WTC11 (cell line): ENCODE measurements at places on chromosomes 1 and 21. TPM values are rescaled to one million over a fixed set of nuclear protein-coding genes. Genes with fewer than 3 reads are reported as not detected.

Gene RUNX3
- total RNA-seq = 1.5 to 1.8 TPM (median 1.8 TPM) in 3 replicates

Gene TM2D1
- total RNA-seq = 21.6 to 24.3 TPM (median 23.8 TPM) in 3 replicates

Gene B3GALT5
- total RNA-seq = 25.8 to 33.3 TPM (median 32.4 TPM) in 3 replicates

Gene DTL
- 38.8 to 52.3 TPM (median 43.0 TPM) in 3 replicates for total RNA-seq

Gene ADGRL4
- 0.37 to 1.4 TPM (median 0.50 TPM) in 3 replicates for total RNA-seq

Gene RGS7
- total RNA-seq = 1.1 to 1.5 TPM (median 1.2 TPM) in 3 replicates

Gene TMEM200B
- total RNA-seq = 19.1 to 22.6 TPM (median 22.1 TPM) in 3 replicates

Gene C8A
- 0.07 to 0.13 TPM in 2 of 3 replicates, not detected in the other for total RNA-seq

Gene PLA2G4A
- 1.3 to 1.5 TPM (median 1.4 TPM) in 3 replicates for total RNA-seq

Gene ATP6V0B
- 108 to 115 TPM (median 110 TPM) in 3 replicates for total RNA-seq

Gene HLX
- 0.30 to 0.53 TPM in 2 of 3 replicates, not detected in the other for total RNA-seq

Gene MTARC2
- 12.5 to 15.5 TPM (median 15.2 TPM) in 3 replicates for total RNA-seq

Gene FCRL5
- 0.70 to 0.89 TPM (median 0.78 TPM) in 3 replicates for total RNA-seq

DNA sequence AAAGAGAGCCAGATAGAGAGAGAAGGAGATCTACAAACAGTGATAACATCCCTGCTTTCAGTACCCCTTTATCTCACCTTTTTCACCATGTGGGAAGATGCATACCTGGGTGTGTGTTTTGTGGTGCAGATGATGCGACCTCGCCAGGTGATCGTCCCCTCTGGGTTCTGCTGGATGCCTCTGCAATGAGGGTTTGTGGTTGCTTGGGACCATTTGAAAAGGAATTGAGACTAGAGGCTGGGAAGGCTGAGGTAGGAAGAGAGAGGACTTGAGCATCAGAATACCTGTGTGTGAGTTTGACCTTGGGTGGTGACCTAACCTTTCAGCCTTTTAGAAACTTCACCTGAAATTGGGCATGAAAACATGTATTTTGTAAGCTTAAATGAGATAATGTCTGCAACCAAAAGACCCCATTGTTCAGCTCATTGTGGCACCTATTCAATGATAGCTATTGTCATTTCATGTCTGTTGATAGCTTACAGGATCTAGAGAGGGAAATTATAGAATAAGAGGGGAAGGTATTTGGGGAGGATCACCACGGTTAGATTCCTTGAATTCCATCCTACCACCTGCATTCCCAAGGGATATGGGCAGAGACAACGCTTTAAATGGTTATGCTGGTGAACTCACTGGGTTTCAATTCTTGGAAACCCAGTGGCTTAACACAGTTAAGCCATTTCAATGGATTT is 125.7 kb downstream of the IGSF21 start:
- DNase-seq = no peak

- DNase-seq = peak; percentile 48
Measured at GRCh38 chr21:44617071-44617501, 5.2 kb downstream of the KRTAP10-8 start.

GRCh38 chr1:3768811-3769390 is 3.6 kb upstream of the SMIM1 start:
- DNase-seq = no peak

GRCh38 chr21:44011579-44012473 is at the start of gene TRAPPC10:
TRAPPC10 (plus strand) TSS chr21:44012309; CDS start chr21:44012494, 185 bp downstream.
- peak; percentile 77 for DNase-seq

DNA sequence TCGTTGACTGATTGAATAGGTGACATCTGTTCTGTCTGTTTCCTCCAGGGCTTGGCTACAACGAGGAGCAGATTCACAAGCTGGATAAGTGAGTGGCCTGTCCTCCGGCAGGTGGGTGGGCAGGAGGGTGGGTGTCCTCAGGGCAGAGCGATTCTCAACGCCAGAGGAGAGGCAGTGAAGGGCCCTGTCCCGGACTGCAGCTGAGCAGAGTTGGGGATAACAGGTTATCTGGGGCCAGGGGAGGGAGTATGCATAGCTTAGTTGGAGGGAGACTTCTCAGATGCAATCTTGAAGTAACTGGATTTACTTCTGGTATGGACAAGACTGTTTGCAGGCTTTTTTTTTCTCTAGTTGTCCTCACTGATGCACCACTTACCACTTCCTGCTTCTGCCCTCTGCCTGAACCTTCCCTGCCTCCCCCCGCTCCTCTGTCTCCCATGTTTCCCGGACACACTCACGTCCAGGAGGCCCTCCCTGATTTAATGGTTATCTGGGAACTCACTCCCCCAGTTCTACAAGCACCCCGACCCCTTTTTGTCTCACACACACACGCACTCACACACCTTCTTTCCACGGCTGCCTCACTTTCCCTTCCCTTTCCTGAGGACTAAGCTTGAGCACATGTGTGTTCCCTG is 16.4 kb upstream of the RASSF5 start:
- DNase-seq = no peak

- no peak for DNase-seq
Measured at GRCh38 chr1:228853637-228854036, 118.4 kb downstream of the RHOU start.

- no peak for DNase-seq
Measured at GRCh38 chr1:177146499-177146898, 18.0 kb downstream of the ASTN1 start.

GRCh38 chr1:37476460-37477197 is 2.2 kb downstream of the ZC3H12A start:
- DNase-seq = no peak

DNA sequence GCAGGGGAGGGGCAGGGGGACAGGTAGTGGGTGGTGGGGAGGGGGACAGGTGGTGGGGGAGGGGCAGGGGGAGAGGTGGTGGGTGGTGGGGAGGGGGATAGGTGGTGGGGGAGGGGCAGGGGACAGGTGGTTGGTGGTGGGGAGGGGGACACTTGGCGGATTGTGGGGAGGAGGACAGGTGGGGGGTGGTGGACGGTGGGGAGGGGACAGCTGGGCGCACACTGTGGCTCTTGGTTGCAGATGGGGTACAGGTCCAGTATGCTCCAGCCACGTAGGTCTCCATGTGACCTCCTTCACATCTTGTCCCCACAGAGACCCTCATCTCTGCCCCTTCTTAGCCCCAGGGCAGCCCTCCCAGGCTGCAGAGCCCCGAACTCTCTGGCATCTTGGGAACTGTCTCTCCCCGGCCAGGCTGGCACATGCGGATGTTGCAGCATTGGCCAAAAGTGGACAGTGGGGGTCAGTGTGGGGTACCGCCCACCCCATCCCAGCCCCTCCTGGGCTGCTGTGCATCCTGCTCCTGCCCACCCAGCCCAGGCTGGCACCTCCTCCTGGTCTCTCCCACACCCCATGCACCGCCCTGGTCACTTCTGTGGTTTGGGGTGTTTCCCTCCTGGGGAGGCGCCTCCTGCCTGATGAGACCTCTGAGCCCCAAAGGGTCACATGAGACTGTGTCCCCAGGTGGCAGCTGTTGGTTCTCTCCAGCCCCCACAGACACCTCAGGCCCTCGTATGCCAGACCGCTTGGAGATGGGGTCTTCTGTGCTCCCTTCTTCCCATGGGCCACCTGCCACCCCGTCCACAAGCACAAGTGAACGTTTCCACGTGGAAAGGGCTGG is 7.6 kb upstream of the SLC19A1 start:
- DNase-seq = no peak

DNA sequence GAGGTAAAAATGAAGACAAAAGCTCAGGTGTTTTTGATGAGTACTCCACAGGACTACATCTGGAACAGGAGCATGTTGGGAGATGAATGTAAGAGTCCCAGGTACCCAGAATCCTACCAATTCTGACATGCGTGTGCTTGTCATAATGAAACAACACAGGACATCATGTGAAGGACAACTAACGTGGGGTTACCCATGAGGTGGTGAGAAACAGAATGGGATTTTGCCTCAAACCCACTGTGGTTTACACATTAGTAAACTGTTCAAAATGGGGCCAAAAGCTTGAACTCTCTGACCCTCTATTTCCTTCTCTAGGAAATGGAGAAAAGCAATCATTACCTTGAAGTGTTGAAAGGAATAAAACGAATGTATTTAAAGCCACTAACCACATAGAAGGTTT is 266.2 kb downstream of the RGS7 start:
- DNase-seq = no peak

DNA sequence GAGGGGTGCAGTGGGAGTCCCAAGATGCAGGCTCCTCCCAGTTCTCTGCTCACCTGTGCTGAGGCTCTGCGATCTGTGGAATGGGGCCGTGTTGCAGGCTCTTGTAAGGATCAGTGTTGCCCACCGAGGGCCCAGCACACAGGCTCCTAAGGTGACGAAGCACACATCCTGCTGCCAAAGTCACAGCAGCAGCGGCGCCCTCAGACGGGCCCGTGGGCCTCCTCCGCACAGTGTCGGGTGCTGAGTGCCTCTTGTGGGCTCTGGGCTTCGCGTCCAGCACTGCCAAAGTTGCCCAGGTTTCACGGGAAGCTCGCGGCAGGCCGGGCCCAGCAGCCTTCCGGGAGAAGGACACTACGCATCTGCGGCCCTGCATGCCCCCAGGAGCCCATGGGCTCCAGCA is 72.1 kb upstream of the ABCG1 start:
- DNase-seq = peak; percentile 11

DNA sequence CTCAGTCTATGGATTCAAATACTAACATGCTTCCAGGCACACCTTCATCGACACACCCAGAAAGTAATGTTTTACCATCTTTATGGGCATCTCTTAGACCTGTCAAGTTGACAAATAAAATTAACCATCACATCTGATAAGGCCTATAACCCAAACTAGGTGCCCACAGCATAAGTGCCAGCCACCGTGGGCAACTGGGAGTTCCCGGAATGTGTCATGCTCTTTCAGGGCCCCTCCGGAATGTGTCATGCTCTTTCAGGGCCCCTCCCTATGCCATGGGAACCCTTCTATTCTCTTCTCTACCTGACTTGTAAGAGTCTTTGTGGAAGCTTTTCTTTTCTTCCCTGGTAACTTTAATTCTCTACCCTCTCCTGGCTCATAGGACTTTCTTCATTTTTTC is 26.6 kb downstream of the KRTAP24-1 start:
- DNase-seq = no peak

DNA sequence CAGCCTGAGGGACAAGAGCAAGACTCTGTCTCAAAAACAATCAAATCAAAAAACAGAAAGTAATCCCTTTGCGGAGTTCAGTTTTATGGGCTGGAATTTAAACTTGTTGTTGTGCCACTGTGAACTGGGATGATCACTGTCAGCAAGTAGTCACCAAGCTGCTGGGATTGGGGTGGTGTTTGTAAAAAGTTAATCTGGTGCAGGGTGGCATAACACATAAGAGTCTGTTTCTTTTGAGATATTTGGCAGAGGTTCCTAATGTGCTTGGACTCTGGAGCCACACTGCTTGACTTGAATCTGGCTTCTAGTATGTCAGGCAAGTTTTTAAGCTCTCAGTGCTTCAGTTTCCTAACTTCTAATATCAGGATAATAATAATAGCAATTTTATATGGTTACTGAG is 6.6 kb downstream of the CLIC4 start:
- DNase-seq = no peak

GRCh38 chr21:44969931-44970755 is 30.3 kb downstream of the SLX9 start:
- DNase-seq = no peak

- DNase-seq = no peak
Measured at GRCh38 chr1:224524679-224525078, 90.1 kb upstream of the WDR26 start.

DNA sequence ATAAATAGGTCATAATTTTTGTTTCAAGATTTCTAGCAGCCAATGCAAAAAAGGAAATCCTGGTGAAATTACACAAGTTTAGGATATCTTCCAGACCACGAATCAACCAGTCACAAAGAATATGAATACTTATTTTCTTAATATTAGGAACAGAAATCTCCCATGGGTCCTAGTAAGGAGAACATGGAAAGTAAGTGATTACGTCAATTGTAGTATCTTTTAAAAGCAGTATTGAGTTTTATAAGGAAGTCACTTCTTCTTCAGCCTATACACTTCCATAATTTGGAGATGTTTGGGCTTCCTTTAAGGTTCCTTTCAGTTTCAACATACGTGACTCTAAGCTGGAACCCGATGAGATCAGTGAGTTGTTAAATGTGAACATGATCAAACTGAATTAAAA is 534.5 kb downstream of the USP25 start:
- no peak for DNase-seq

DNA sequence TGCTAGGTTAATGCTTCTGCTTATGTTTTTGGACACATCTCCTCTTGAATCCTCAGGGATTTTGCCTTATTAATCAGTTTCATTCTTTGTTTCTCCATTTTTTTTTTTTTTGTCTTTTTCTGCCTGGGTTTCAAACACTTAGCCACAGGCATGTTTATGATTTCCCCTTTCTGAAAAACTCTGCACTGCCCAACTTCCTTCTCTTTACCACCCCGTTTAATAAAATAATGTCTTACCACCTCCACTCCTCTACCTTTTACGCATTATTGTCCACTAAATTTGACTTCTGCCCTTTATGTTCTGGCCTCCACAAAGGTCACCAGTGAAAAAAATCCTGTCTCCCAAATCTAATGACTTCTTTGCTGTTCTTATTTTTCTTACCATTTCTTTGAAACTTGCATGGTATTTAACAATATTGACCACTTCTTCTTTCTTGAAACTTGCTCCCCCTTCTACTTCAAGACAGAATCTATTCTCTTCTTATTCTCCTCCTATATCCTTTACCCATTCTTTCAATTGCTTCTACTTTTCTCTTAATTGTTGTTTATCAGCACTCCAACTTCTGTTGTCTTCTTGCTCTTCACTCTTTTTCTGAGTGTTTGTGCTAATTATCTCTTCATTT is 150.3 kb downstream of the TNFSF18 start:
- no peak for DNase-seq

DNA sequence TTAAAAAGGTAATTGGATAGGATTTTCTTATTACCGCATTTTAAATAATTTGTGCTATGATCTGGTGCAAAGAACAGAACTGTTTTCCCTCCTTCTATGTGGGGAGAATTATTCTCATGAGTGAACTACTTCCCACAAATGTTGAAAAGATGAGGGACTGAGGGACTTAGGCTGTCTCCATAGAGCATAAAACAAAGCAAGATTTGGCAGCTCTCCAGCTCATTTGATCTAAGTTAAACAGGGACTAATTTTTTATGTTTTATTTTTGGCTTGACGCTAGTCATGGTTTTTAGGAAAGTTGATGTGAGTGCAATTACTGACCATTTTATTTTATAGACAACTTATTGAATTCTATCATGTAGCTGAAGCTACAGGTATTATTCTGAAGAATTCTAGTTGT is 362.3 kb downstream of the HLX start:
- no peak for DNase-seq

DNA sequence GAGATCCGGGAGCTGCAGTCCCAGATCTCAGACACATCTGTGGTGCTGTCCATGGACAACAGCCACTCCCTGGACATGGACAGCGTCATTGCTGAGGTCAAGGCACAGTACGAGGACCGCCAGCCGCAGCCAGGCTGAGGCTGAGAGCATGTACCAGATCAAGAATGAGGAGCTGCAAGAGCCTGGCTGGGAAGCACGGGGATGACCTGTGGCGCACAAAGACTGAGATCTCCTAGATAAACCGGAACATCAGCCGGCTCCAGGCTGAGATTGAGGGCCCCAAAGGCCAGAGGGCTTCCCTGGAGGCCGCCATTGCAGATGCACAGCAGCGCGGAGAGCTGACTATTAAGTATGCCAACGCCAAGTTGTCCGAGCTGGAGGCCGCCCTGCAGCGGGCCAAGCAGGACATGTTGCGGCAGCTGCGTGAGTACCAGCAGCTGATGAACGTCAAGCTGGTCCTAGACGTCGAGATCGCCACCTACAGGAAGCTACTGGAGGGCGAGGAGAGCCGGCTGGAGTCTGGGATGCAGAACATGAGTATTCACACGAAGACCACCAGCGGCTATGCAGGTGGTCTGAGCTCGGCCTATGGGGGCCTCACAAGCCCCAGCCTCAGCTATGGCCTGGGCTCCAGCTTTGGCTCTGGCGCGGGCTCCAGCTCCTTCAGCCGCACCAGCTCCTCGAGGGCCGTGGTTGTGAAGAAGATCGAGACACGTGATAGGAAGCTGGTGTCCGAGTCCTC is 25.5 kb downstream of the ETV3L start:
- DNase-seq = peak; percentile 83

GRCh38 chr1:147791876-147792275 is 31.5 kb upstream of the GJA5 start:
- no peak for DNase-seq
